GM12865 (cell line): ENCODE measurements at places on chromosomes 16 and 17.
A peak's percentile ranks its signal among the peaks of the same experiment; 100 is the strongest.

DNA sequence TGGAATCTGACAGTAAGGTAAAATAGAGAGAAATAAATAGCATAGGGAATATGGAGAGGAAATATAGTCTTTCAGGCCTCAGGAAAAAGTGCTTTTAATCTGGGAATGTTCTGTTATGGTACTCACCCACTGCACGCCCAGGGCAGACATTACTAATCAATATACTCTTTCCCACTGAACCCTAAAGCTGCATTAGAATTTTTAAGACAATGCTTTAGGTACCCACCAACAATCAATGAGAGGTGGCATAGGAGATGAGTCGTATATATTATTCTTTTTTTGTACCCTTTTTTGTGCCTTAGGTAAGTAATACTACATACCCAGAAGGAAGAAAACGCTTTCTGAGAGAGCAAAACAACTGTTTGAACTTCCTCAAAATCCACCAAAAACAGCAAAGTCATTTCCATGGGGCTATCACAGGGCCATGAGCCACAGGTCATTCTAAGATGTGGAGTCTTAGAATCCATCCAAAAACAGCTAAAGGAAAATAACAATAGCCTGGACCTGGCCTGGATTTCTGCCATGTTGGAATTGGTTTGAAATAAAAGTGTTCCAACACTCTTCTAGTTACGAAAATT is 542.1 kb downstream of the XYLT1 start:
- DNase-seq = no peak

- no peak for DNase-seq
These were observed 13.8 kb downstream of the UNC13D start for GRCh38 chr17:75830164-75831031.

GRCh38 chr17:13638855-13639458 is 37.2 kb upstream of the HS3ST3A1 start:
- no peak for DNase-seq

- peak; percentile 88 for DNase-seq
These were observed 13.7 kb upstream of the GUCY2D start for GRCh38 chr17:7988750-7989178.

DNA sequence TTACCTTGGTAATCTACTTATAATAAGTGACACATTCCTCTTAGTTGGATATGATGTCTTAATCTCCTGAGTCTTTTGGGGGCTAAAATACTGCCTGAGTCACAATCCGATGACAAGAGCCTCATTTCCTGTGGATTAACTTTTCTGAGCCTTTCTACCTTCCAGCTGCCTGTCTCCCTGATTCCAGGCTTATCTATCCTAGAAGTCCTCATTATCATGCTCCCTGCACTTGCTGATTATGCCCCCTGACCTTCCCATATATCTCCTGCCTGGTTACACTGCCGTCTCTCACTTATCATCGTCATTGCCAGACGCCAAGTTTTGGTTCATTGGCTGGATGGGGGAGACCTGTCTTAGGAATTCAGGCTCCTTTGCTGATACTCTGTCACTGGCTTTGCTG is 727.4 kb upstream of the CA10 start:
- DNase-seq = no peak

- no peak for DNase-seq
These were observed 41.1 kb upstream of the TANGO6 start for GRCh38 chr16:68802190-68802589.

- no peak for DNase-seq
These were observed 6.5 kb upstream of the COL1A1 start for GRCh38 chr17:50207792-50208567.

DNA sequence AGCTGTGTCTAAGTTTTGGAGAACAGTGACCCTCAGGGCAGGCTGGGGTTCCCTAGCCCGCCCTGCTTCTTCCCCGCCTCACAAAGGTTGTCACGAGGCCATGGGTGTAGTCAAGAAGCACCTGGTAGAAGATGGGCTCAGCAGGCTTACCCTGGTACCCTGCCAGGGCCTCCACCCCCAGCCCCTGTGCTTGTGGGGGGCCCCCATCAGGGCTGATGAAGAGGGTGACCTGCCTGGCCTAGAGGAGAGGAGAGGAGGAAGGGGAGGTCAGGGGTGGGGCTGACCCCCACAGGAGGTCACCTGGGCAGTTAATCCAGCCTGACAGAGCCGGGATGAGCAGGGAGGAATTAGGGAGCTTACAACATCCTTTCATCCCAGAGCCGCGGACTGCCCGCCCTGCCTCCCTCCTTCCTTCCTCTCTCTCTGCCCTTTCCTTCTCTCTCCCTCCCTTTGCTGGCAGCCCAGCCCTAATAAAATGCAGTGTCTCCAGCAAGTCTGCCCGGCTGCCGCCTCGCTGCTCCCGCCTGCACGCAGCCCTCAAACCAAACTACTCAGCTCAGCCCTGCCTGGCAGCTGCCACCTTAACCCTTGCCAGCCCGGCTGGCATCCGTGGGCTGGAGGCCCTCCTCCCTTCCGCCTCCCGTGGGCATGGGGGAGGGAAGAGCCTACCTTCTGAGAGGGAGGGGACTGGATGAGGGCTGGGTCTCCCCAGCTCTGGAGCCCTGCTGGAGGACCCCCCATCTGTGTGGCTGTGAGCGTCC is 7.2 kb downstream of the DLX3 start:
- no peak for DNase-seq
